ENCODE measurements at places on chromosomes 2 and 18. TPM values are rescaled to one million over a fixed set of nuclear protein-coding genes. Genes with fewer than 3 reads are reported as not detected.

GRCh38 chr2:162086904-162087303 is 12.9 kb upstream of the DPP4 start:
- no peaks in the 10 kb centered on the region for H3K27me3 ChIP-seq
- no peaks in the 10 kb centered on the region for H3K4me1 ChIP-seq
- no peak overlapping the region for H3K27ac ChIP-seq
- no peaks in the 10 kb centered on the region for H3K36me3 ChIP-seq
- H3K4me3 ChIP-seq: no peak overlapping the region

- H3K4me1 ChIP-seq: peaks cover 22% of the 10 kb centered on the region
- no peak for DNase-seq
- no peak overlapping the region for H3K4me3 ChIP-seq
- H3K36me3 ChIP-seq: no peaks in the 10 kb centered on the region
- no peaks in the 10 kb centered on the region for H3K27me3 ChIP-seq
- H3K27ac ChIP-seq: no peak overlapping the region
These were observed 214.2 kb upstream of the ACVR2A start for GRCh38 chr2:147630585-147630984.

DNA sequence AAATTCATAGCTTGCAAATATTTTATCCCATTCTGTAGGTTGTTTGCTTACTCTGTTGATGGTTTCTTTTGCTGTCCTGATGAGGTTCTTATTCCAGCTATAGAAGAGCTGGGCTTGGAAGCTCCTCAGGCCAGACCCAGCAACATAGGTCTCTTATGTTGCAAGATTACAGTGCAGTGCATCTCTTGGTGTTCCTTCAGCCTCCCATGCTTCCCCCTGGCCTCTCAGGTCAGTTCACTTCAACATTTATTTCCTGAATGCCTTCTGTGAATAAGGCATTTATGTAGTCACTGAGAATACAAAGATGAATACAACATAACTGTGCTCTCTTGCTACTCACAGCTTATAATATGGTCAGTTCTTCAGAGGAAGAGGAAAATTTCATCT is 179.0 kb upstream of the SLC39A10 start:
- H3K36me3 ChIP-seq: no peaks in the 10 kb centered on the region
- no peak overlapping the region for H3K4me3 ChIP-seq

DNA sequence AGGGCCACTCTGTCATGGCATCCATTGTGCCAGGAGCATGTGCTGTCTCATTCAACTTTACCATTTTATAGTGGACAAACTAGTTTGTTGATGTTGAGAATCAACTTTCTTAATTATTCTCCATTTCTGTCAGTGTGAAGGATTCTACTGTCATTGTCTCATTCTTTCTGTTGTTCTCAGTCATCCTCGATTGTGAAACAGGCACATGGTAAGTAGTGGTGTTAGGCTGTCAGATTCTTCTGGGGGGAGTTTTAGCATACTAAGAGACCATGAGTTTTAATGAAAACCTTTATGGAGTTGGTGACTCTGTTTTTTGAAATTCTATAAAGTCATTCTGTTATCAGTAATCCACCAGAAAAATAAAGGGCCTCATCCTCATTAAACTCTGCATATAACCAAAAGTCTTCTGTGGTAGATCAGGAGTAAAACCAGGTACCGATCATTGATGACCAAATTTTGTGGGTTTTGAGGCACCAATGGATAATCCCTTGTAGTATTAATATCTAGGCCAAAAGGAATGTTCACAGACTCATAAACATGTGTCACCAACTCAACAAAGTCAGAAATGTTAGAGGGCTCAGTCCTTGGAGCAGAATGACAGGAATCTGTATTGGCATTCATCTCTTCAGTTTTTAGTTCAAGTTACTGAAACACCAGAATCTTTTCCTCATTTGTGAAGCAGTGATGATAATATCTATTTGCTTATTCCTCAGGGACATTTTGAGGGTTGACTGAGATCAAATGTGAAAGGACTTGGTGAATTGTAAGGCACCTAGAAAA is 73.2 kb downstream of the CERS6 start:
- no peak for DNase-seq
- H3K4me1 ChIP-seq: no peaks in the 10 kb centered on the region
- H3K36me3 ChIP-seq: no peaks in the 10 kb centered on the region
- H3K4me3 ChIP-seq: no peak overlapping the region
- no peaks in the 10 kb centered on the region for H3K27me3 ChIP-seq

- no peaks in the 10 kb centered on the region for H3K36me3 ChIP-seq
- H3K4me3 ChIP-seq: no peak overlapping the region
- no peaks in the 10 kb centered on the region for H3K27me3 ChIP-seq
- H3K4me1 ChIP-seq: no peaks in the 10 kb centered on the region
These were observed 33.6 kb downstream of the PTPRM start for GRCh38 chr18:7600528-7601245.

DNA sequence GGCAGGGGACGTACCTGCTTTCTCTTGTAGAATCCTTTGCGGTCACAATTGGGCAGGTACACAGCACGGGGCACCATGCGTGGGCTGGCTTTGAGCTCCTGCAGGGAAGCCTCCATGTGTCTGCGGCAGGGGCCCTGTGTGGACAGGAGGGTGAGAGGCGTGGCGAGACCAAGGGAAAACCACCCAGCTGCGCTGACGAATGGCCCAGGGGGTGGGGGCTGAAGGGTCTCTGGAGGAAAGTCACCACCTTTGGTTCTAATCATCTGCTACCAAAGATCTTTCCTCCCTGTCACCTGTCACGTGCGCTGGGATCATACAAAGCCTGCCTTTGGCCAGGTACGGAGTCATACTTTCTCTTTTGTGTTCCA is 17.3 kb downstream of the IGFBP5 start:
- no peak overlapping the region for H3K27ac ChIP-seq
- DNase-seq: no peak
- no peaks in the 10 kb centered on the region for H3K4me1 ChIP-seq
- H3K27me3 ChIP-seq: no peaks in the 10 kb centered on the region
- H3K36me3 ChIP-seq: no peaks in the 10 kb centered on the region
- H3K4me3 ChIP-seq: no peak overlapping the region

- no peak overlapping the region for H3K4me3 ChIP-seq
- no peak overlapping the region for H3K27ac ChIP-seq
- DNase-seq: no peak
- H3K4me1 ChIP-seq: no peaks in the 10 kb centered on the region
- H3K36me3 ChIP-seq: no peaks in the 10 kb centered on the region
- no peaks in the 10 kb centered on the region for H3K27me3 ChIP-seq
These were observed 52.2 kb upstream of the GALNT13 start for GRCh38 chr2:153819501-153819900.

DNA sequence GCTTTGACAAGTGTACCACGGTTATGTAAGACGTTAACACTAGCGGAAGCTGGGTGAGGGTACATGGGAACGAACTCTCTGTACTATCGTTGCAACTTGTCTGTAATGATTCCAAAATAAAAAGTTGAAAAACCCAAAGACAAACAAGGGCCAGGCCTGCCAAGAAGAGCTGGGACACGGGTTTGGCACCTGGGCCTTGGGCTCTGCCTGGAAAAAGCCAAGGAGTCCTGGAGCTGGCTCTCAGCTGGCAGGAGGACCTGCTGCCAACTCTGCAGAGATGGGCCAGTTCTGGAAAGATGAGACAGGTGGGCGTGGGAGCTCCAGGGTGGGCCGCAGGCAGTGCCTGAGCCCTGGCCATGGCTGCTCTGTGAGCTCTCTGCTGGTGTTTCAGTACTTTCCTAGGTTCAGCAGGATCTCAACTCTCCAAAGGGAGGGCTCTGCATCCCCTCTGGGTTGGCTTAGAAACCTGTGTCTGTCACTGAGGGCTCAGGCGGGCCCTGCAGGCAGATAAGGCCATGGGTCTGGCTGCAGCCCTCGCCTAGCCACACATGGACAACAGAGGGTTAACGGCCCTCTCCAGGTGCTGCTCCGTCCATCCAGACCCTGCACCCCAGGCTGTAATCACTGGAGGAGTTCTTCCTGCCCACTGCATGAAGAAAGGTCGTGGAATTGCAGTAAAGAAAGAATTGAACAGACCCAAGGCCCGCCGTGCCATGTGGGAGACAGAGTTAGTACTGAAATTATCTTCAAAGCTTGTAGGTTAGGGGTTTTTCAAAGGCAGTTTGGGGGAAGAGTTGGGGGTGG is 89.9 kb downstream of the RHOB start:
- H3K36me3 ChIP-seq: no peaks in the 10 kb centered on the region
- H3K27ac ChIP-seq: no peak overlapping the region
- no peak for DNase-seq
- H3K4me1 ChIP-seq: no peaks in the 10 kb centered on the region
- no peaks in the 10 kb centered on the region for H3K27me3 ChIP-seq

- no peaks in the 10 kb centered on the region for H3K27me3 ChIP-seq
- peak overlapping the region; percentile 96 for H3K27ac ChIP-seq
- no peak overlapping the region for H3K4me3 ChIP-seq
These were observed 48.2 kb downstream of the ARL4C start for GRCh38 chr2:234448506-234449184.

DNA sequence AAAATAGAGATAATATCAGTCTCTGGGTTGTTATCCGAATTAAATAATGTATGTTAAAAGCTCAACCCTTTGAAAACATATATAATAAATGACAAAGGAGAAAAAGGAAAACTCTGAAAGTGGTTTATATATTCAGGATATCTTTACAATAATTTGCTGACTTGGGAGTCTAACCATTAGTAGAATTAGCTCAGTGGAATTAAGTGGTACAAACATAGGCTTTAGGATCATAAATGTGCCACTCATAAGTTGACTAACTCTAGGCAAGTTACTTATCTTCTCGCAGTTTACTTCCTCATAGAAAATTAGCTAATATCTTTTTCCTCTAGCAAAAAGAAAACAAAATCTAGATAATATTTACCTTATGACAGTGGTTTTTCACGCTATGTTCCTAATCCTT is 44.6 kb downstream of the HEATR5B start:
- H3K36me3 ChIP-seq: peaks cover 4% of the 10 kb centered on the region
- DNase-seq: no peak
- no peaks in the 10 kb centered on the region for H3K4me1 ChIP-seq
- no peaks in the 10 kb centered on the region for H3K27me3 ChIP-seq

GRCh38 chr2:241595600-241596140 is 37.1 kb downstream of the BOK start:
- H3K27me3 ChIP-seq: no peaks in the 10 kb centered on the region
- no peak overlapping the region for H3K27ac ChIP-seq
- H3K36me3 ChIP-seq: peaks cover 11% of the 10 kb centered on the region
- no peak overlapping the region for H3K4me3 ChIP-seq

DNA sequence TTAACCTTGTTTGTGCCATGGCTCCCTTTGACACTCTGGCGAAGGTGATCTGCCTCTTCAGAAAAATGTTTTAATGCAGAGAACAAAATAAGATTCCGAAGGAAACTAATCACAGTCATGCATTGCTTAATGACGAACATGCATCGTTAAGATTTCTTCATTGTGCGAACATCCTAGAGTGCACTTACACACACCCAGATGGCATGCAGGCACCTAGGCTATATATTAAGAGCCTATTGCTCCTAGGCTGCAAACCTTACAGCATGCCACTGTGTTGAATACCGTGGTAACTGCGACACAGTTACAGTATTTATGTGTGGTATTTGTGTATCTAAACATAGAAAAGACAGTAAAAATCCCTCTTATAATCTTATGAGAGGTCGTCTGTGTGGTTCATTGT is 8.3 kb downstream of the ASAP2 start:
- no peaks in the 10 kb centered on the region for H3K4me1 ChIP-seq
- no peaks in the 10 kb centered on the region for H3K36me3 ChIP-seq
- H3K27ac ChIP-seq: no peak overlapping the region
- no peak for DNase-seq
- no peaks in the 10 kb centered on the region for H3K27me3 ChIP-seq
- no peak overlapping the region for H3K4me3 ChIP-seq

GRCh38 chr2:195961873-195962272 is 106.8 kb downstream of the DNAH7 start:
- DNase-seq: no peak
- H3K4me1 ChIP-seq: no peaks in the 10 kb centered on the region
- no peak overlapping the region for H3K4me3 ChIP-seq
- H3K36me3 ChIP-seq: no peaks in the 10 kb centered on the region

DNA sequence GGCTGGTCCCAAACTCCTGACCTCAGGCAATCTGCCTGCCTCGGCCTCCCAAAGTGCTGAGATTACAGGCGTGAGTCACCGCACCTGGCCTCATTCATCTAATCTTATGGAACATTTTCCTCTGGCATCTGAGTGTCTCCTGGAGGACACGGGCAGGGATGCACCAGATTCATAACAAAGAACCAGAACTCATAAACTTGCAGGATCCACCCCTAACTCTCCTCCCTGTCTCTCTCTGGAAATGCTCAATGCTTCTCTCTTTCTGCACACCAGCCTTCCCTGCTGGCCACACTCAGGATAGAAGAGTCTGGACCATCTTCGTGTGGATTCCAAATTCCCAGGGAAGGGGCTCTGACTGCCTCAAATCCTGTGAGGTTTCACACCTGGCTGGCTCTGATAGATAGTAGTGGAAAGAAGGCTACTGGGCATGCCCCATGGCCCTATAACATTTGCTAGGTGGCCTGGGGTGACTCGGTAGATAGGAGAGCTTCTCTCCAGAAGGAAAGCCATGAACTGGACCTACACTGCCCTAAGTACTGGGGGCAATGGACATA is 483.2 kb upstream of the GYPC start:
- H3K27ac ChIP-seq: no peak overlapping the region
- H3K27me3 ChIP-seq: no peaks in the 10 kb centered on the region
- no peaks in the 10 kb centered on the region for H3K4me1 ChIP-seq
- H3K36me3 ChIP-seq: no peaks in the 10 kb centered on the region

GRCh38 chr2:120499784-120500495 is 154.0 kb downstream of the INHBB start:
- no peaks in the 10 kb centered on the region for H3K27me3 ChIP-seq
- H3K27ac ChIP-seq: no peak overlapping the region
- DNase-seq: no peak
- H3K4me1 ChIP-seq: no peaks in the 10 kb centered on the region

DNA sequence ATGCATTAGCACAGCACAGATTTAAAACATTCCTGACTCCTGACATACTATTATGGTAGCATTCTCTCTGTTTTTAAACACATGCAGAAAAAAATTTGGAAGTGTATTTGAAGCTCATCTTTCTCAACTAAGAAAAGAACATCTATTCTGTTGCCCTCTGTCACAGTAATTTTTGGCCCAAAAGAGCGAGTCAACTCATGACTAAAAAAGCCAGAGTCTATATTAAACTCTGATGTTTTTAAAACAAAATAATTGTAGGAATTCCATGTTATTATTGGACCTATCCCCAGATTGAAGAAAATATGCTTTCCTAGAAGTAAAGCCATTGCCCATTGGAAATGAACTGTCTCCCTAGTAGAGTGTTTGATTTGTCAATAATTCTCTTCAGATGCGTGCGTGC is 96.7 kb downstream of the CRIM1 start:
- no peak for DNase-seq
- H3K27ac ChIP-seq: no peak overlapping the region
- H3K27me3 ChIP-seq: no peaks in the 10 kb centered on the region
- H3K4me3 ChIP-seq: no peak overlapping the region
- no peaks in the 10 kb centered on the region for H3K4me1 ChIP-seq
- H3K36me3 ChIP-seq: no peaks in the 10 kb centered on the region

- H3K4me1 ChIP-seq: no peaks in the 10 kb centered on the region
- H3K4me3 ChIP-seq: no peak overlapping the region
- no peaks in the 10 kb centered on the region for H3K27me3 ChIP-seq
- no peaks in the 10 kb centered on the region for H3K36me3 ChIP-seq
These were observed 99.9 kb downstream of the PARD3B start for GRCh38 chr2:204645018-204645773.

OR6B2 gene
- not detected for total RNA-seq

PLB1 gene
- total RNA-seq: 1.2 TPM

SERPINB4 gene
- not detected for total RNA-seq

TCF23 gene
- total RNA-seq: not detected

LYPD6B gene
- not detected for total RNA-seq

NRP2 gene
- total RNA-seq: 2.2 TPM

IL36B gene
- total RNA-seq: not detected

FLACC1 gene
- total RNA-seq: 9.5 TPM

GEN1 gene
- 10.5 TPM for total RNA-seq
